ENCODE measurements at places on chromosomes 6 and 20. TPM values are rescaled to one million over a fixed set of nuclear protein-coding genes. Genes with fewer than 3 reads are reported as not detected.

GRCh38 chr6:3345836-3346235 is 87.1 kb downstream of the PSMG4 start:
- no peak for DNase-seq

GRCh38 chr20:5410470-5410869 is 93.7 kb upstream of the PROKR2 start:
- DNase-seq, result no peak

DNA sequence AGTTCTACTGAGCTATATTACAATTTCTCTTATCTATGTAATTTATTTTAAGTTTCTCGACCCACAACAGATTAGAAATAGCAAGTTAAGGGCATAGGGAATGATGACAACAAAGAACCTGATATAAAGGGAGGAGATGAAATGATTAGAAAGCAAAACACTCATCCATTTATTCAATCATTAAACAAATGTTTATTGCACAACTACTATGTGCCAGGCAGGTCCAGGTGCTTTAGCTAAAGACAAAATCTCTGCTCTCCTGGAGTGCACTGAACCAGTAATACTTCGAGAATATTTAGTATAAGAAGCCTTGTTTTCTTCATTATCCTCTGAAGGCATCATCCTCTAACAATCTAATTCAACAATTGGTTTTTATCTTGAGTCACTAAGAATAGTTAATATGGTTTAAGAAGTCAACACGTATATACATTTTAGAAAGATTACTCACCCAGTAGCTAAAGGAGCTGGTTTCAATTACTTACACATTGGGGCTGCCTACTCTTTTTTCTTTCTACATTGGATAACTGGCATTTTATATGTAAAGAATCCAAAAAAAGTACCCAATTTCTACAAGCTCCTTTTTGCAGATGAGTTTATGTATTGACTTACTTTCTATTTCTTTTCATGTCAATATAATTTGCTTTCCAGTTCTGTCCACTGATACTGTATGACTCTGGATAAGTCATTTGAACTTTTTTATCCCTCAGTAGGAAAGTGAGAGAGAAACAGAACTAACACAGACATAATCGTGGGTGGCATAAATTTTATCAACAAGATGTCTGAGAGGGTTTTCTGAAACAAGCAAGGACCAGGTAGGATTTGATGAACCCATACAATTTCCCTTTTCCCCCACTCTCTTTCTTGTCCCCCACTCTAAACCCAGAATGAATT is 312.6 kb downstream of the CLIC5 start:
- no peak for DNase-seq

GRCh38 chr20:48844996-48845395 is 17.2 kb upstream of the PREX1 start:
- DNase-seq, result no peak

DNA sequence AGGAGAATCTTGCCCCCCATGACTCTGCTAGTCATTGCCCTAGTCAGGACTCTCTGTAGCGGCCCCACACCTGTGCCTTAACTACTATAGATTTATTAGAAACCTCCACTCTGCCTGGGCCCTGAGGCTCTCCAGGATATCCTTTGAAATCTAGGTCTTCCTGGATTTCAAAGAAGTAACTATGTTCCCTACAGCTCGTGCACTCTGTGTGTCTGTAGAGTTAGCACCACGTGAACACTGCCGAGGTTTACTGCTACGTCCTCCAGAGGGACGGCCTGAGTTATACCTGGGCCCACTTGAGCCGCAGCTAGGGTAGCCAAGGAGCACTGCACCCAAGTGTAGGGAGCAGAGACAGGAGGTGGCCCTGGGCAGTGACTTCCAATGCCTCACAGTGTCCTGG is 19.8 kb downstream of the GLP1R start:
- DNase-seq, result no peak

DNA sequence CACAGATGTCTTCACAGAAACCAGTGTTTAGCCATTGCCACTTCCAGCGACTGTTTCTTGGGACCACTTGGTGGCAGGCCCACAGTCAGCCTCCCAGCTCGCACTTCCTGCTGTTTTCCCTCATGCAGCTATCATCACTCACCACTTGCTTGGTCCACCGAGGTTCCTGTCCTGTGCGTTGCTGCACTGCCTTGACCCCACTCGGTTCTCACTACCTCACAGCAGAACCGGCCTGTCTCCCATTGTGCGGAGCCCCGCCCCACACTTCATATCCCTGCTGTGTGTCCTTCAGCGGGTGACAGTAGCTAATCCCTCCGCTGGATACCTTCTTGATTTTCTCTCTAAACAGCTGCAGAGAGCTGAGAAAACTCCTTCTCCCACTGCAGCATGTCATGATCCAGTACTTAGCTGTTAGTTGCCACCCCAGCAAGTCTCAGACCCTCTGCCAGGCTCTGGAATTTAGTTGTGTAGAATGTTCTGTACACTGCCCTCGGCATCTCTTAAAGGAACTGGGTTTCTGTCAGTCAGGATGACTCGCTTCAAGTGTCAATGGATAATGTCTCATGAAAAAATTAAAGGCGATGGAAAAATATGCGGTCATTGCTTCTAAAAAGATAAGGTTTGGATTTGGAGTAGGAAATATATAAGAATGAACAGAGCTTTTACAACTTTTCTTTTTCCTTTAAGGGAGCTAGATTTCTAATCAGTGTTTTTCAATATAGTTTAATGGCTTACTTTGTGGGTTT is 208.0 kb downstream of the FARS2 start:
- DNase-seq, result no peak

GRCh38 chr6:109313139-109313538 is 69.1 kb downstream of the CD164 start:
- no peak for DNase-seq

DNA sequence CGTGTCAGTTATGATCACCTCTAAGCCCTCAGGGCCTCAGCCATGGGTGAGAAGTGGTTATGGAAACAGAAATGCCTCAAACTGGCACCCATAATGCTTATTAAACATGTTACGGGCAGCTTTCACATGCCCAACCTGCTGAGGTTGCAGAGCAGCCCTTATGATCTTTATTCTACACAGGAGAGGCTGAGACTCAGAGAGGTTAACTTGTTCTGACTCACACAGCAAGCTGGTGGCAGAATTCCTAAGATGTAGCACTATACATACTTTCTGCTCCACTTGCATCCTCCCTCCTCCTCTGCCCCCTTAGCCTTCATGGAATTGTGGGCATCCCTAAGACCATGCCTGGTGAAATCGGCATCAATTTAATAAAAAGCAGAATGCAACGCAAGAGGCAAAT is 34.7 kb upstream of the IGF2R start:
- DNase-seq, result no peak

- no peak for DNase-seq
Measured at GRCh38 chr6:90811596-90812226, 224.8 kb upstream of the MAP3K7 start.

DNA sequence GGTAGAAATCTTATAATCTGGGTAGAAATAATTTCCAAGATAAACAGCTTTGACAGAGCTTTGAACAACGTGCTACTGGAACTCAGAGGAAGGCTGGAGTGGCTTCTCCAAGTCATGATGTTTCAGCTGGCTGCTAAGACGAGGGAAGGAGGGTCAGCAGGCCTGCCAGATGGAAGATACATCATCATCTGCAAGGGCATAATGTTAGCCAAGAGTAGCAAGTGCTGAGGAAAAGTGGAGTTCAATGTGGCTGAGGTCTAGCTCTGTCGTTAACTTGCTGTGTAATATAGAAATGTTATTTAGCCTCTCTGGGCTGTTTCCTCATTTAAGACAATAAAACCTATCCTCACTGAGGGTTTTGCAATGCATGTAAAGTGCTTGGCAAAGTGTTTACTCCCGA is 35.1 kb downstream of the RGS17 start:
- no peak for DNase-seq

DNA sequence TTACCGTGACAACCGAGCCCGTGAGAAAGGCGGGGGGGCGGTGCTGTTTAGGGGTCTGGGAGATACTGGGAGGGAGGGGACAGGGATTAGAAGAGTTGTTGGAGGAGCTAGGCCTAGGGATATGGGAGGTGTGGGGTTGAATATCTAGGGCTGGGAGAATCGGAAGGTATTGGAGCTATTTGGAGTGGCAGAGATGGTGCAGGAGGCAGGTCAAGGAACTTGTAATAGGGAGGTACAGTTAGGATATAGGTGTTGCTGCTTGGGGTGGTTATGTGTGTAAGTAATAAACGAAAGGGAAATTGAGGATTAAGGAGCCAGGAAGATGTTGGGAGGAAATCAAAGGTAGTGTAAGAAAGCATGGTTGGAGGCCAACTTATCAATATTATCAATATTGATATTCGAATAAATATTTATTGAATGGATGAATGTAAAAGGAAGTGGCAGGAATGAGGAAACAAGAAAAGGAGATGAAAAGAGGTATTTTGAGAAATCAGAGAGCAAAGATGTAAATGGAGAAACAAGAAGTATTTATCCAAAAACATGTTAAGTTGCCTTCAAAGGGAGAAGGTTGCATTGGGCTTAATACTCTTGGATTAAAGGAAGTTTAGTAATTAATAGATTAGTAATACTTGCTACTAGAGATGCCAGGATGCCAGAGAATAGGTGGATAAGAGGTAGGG is 602 bp downstream of the PPP1R11 start:
- no peak for DNase-seq

DNA sequence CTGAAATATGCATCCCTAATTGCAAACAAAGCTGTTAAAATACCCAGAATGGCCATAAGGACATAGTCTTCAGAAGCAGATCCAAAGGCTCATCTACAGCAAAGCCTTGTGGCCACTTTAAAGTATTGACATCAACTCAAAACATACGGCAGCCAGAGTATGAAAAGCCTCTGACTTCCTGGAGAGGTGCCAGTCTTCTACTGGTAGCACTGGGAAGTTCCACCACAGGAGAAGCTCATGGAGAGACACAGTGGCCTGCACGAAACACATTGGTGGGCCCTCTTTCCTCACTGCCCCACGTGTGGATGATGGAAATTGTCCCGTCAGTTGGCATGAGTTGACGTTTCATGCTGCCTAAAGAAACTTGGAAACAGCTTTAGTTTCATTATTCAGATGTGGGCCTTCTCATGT is 202.6 kb upstream of the HEY2 start:
- DNase-seq, result no peak

DNA sequence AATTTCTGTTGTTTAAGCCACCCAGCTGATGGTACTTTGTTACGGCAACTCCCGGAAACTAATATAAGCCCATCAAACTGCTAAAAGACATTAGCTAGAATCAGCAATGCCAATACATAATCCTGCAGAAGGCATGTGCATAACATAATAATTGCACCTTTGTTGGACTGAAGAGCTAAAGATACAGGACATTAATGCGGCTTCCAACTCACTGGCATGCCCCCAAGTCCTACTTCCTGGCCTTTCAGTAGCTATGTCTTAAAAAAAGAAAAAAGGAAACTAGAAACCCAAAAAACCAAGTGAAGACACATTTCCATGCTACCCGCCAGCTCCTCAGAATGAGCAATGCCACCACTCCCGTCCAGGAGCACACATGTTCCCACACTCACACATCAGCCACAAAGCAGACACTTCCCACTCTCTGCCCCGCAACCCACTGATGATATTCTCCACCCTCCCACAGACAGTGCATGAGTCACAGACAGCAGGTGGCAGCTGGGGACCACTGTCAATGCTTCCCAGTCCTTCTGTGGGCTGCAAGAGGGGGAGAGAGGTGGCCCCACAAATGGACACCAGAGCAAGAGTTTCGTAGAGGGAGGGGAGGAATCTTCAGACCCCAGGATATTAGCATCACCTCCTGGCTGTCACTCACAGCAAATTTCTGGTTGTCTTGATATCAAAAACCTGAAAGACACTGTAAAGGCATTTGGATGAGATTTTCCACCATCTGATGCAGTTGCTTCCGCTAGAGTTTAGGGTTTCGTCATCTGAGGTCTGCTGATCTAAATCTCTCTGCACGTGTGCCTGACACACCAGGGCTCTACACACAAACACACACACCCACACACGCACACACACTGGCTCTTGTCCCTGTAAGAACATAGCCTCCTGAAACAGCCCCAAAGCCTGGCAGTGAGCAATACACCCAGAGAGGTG is 32.8 kb downstream of the GFOD1 start:
- peak; percentile 86 for DNase-seq

DNA sequence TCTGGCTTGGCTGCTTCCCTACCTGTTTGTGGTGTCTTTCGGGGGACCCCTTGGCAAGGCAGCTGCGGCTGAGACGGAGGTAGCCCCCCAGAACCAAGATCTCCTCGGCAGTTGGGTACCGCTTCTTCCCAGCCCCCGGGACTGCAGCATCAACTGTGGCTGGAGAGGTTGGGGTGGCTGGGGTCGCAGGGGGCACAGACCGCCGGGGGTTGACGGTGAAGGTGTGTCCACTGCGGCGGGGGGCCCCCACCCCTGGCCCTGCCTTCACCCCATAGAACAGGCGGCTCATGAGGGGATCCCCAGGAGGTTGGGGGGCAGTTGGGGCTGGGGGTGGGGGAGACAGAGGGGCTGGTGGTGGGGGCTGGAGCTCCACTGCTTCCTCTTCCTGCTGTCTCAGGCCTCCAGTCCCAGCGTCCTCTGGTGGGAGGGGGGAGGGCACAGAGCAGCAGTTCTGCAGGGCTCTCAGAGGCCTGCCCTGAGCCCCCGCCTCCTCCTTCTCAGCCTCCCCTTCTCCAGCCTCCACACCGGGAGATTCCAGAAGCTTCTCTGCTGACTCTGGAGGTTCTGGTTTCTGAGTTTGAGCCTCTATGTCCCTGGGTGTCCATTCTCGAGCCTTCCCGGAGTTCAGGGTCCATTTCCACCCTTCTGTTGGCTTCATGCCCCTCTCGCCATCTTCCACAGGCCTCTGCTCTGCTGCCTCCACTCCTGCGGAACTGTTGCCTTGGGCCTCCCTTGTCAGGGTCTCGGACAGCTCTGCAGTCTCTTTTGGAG is 1.9 kb downstream of the PPP1R18 start:
- peak; percentile 82 for DNase-seq

DNA sequence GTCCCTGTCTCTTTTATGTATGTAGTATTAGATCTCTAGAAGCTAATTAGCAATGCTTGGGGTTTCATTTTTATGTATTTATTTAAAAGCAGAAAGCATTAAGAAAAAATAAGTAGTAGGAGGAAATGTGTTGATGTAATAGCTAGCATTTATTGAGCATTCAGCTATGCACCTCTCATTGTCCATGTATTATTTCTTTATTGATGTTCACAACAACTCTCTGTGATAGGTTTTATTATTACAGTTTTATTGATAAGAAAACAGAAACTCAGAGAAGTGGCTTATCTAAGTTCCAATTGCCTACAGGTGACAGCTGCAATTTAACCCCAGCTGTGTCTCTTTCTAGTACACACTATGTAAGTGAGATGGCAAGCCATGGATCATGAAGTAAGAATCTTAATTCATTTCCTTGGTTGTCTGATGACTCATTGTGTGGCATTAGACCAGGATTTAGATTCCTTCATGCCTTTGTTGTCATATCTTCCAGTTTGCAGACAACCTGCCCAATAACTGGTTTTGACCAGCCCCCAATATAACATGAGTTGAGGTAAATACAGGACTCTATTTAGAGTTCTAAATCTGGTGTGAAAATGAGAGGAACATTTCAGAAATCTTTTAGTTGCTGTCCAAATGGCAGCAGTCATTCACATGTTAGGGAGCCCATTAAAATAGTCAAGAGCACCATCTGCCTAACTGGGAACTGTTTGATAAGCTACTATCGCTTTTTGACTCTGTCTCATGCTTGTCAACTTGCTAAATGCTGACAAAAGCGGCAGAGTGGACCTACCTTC is 170.8 kb upstream of the PHACTR1 start:
- no peak for DNase-seq

The SYTL3 gene
- total RNA-seq, result 115 TPM

The OR2J2 gene
- not detected for total RNA-seq

The LY6G6C gene
- not detected for total RNA-seq

The RAD21L1 gene
- not detected for total RNA-seq

The TMEM74B gene
- not detected for total RNA-seq

The SLC52A3 gene
- total RNA-seq, result not detected

The PRDM13 gene
- total RNA-seq, result not detected

The KHDC1 gene
- 1.1 TPM for total RNA-seq

The SLC22A2 gene
- total RNA-seq, result not detected

The SH3BGRL2 gene
- 0.76 TPM for total RNA-seq

The FLRT3 gene
- total RNA-seq, result not detected

The MLIP gene
- not detected for total RNA-seq

Data from activated naive CD4-positive, alpha-beta T cell treated with anti-CD3 and anti-CD28 coated beads for 36 hours (primary cell).